ENCODE measurements at places on chromosomes 4 and X.

DNA sequence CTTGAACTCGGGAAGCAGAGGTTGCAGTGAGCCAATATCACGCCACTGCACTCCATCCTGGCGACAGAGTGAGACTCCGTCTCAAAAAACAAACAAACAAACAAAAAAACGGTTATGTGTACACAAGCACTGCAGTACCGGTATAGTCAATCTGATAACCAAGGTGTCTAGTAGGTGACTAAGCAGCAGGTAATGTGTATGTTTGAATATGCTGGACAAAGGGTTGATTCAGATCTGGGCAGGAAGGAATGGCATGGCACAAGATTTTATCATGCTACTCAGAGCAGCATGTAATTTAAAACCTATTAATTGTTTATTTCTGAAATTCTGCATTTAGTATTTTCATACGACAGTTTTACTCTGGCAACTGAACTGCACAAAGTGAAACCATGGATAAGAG lies 41.7 kb downstream of the MAGEC1 start:
- no peak for DNase-seq

GRCh38 chr4:173091362-173091761 lies 77.2 kb upstream of the GALNT7 start:
- no peak for DNase-seq

GRCh38 chr4:113355550-113356371 lies 306.3 kb downstream of the ANK2 start:
- DNase-seq = peak; percentile 75

- DNase-seq = no peak
Measured at GRCh38 chrX:36414056-36414455, 494.5 kb downstream of the CFAP47 start.

- DNase-seq = peak; percentile 94
Measured at GRCh38 chr4:55947912-55948725, 626 bp upstream of the CEP135 start.

GRCh38 chr4:180665994-180666824 lies 1577.0 kb upstream of the TENM3 start:
- peak; percentile 59 for DNase-seq

Measured in kidney capillary endothelial cell (primary cell).